Glutamatergic neuron (in vitro differentiated cells): ENCODE measurements at places on chromosomes 6 and 20.

- no peak for DNase-seq
Measured at GRCh38 chr6:166514196-166514595, 72.3 kb downstream of the RAMACL start.

DNA sequence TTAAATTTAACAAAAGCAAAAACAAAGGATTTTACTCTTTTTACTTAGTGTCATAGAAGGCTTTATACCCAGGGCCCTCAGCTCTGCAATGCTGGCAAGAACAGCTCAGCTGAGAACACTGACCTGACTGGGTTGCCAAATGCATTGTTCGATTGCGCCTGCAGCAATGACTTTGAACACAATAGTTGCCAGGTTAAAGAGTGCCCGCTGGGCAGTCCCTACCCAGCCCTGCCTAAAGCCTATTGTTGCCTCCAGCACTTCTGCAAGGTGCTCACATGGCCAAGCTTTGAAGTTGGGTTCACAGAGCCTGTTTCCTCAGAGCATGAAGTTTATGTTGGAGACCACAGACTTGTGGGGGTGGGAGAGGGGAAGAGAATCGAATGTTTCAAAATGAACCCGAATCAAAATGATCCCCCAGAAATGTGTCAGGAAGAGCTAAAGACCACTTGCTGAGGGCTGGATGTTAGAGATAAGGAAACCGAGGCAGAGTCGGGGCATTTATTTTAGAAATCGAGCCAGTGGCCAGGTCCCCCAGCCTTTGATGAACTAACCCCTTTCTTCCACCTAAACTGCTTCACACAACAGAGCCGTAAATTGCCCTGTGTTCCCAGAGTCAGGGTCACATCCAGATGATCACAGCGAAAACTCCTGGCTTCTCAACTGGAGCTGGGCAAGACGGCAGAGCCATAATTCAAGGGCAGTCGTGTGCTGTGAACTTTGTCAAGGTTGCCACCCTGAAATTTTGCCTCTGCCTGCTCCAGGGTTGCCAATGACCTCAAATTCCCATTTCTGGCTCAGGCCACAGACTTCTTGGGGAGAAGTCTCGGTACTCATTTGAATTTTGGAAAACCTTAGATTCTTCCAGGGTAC lies 55.0 kb downstream of the FOXA2 start:
- DNase-seq, result no peak

DNA sequence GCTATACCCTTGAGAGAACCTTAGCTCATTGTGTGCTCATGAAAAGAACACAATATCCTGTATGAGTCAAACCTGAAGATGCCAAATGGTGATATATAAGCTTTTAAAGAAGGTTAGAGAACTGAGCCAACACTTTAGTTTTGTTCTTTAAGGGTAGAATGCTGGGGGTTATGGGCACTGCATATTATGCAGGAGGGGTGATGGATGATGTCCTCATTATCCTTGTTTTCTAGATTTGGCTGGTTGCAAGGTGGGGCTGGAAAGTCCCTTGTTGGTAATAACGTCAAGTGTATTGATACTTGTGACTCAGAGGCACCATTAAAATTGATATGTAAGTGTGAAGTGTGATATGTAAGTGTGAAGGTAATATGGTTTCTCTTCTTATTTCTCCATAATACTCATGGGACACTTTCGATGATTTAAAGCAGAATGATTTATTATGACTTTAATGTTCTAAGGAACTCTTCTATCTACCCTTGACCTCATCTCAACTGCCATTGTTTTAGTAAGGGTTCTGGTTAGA lies 113.7 kb upstream of the DTNBP1 start:
- DNase-seq, result no peak

DNA sequence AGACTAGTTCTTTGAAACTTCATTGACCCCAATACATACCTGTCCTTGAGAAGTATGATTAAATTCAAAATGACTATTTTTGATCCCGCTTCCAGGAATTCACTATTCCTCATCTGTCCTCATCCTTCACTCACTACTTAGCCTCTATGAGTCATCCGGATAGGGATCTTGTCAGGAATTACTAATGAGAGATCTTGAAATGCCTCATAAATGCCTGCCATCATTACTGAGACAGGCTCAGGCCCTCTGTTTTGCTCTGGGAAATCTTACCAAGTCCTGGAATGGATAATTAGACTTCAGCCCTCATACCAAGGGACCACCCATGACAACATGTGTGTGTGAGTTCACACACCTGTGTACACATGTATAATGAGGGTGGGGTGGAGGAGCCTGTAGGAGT lies 2.8 kb upstream of the CYP24A1 start:
- no peak for DNase-seq

DNA sequence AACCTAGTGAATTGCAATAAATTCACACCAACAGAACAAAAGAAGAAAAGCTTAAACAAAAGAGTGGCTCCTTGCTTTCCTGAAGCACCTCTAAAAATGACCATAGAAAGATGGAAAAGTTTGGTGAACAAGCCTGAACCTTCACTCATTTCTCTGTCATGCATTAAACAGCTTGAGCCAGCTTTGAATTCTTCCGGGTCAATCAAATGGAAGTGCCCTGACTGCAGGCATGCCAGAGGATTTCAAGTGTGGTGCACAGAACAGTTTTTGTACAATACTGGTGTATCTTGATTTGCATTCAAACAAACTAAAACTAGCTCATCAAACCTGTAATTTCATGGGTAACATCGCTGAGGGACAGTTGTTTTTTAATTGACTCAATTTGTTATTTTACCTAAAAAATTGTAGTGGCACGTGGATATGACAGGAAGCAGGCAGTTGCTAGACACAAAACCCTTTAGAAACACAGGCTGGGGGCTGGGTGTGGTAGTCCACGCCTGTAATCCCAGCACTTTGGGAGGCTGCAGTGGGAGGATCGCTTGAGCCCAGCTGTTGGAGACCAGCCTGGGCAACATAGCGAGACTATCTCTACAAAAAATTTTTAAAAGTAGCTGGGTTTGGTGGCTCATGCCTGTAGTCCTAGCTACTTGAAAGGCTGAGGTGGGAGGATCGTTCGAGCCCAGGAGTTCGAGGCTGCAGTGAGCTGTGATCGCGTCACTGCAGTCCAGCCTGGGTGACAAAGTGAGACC lies 9.1 kb downstream of the CASS4 start:
- DNase-seq, result no peak

- peak; percentile 89 for DNase-seq
Measured at GRCh38 chr6:37483917-37484785, 15.5 kb downstream of the CCDC167 start.

DNA sequence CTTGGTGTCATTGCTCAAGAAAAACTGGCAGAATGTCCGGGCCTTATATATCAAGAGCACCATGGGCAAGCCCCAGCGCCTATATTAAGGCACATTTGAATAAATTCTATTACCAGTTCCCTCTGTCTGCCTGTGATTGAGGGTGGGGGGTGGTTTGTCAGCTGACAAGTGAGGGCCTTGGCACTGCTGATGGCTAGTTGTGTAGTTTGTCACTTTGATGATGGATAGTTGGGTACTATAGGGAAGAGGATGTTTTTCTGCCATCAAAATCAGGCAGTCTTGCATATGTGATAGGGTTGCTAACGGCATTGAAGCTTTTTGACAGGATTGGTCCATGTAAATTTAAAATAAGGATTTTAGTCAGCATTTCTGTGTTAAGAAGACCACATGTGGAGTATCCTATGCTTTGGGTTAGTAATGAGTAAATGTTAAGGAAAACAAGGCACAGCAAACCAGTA lies 2.5 kb downstream of the RPL10A start:
- no peak for DNase-seq

GRCh38 chr6:97150932-97151331 lies 132.1 kb downstream of the MMS22L start:
- DNase-seq, result no peak

- no peak for DNase-seq
Measured at GRCh38 chr6:54719131-54719530, 127.4 kb upstream of the FAM83B start.

- DNase-seq, result no peak
Measured at GRCh38 chr20:51004781-51005180, 18.1 kb downstream of the KCNG1 start.

- no peak for DNase-seq
Measured at GRCh38 chr20:53801609-53802370, 208.2 kb upstream of the ZNF217 start.

- DNase-seq, result no peak
Measured at GRCh38 chr20:23228912-23229311, 121.7 kb upstream of the NXT1 start.

DNA sequence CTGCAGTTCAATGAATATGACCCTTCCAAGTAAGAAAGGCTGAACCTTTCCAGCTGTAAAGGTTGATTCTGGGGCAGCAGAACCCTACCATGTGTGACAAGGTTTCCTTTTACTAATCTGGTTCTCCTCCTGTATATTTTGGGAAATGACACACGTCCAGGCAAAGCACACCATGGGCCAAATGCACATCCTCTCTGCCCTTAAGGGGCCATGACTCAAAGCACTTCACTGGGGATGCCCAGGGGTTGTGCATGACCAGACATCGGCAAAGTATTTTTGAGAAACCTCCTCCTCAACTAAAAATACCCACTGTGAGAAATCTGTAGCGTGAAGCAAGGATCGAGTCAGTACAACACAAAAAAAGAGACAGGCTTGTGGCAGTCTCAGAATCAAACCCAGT lies 174.7 kb downstream of the BACH2 start:
- DNase-seq, result no peak

GRCh38 chr6:134026597-134026996 lies 25.8 kb downstream of the SLC2A12 start:
- no peak for DNase-seq

DNA sequence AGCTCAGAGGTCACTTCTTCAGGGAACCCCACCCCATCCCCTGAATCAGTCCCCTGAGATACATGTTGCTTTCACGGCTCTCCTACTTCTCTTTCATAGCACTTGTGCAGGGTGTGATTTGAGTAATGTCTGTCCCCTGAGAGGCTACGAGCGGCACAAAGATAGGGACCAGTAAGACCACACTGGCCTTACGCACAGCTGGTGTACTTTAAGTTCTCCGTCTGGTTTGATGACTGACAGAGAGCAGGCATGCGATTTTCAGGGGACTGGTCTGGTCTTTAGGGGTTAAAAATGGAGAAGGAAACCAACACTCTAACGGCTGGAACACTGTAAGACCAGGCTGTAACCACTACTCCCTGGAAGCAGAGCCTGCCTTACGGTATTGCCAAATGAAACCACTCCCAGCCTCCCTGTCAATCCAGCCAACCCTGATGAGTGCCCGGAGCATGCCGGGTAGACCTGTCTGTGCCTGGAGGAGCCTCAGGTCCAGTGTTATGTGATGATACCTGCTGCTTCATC lies 47.1 kb downstream of the ELMO2 start:
- no peak for DNase-seq

DNA sequence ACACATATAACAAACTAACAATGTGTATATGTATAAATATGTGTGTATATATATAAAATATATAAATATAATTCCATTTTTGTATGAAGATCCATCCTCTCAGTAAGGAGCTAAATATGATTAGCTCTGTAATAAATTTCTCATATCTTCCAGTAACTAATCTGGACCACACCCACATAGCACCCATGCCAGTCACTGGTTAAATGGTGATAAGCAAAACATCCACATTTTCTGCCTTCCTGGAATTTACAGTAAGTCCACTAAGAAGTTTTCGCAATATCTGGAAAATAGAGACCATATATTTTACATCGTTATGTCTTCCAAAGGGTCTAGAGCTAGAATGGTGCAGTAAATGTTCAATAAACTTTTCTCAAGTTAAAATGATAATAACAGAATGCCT lies 151.5 kb upstream of the STMND1 start:
- no peak for DNase-seq

- no peak for DNase-seq
Measured at GRCh38 chr20:12886618-12887363, 122.0 kb upstream of the SPTLC3 start.

GRCh38 chr20:63093966-63094766 lies 87.4 kb upstream of the BHLHE23 start:
- DNase-seq, result peak; percentile 5

GRCh38 chr6:157184202-157185015 lies 138.9 kb downstream of the TMEM242 start:
- DNase-seq, result peak; percentile 78

DNA sequence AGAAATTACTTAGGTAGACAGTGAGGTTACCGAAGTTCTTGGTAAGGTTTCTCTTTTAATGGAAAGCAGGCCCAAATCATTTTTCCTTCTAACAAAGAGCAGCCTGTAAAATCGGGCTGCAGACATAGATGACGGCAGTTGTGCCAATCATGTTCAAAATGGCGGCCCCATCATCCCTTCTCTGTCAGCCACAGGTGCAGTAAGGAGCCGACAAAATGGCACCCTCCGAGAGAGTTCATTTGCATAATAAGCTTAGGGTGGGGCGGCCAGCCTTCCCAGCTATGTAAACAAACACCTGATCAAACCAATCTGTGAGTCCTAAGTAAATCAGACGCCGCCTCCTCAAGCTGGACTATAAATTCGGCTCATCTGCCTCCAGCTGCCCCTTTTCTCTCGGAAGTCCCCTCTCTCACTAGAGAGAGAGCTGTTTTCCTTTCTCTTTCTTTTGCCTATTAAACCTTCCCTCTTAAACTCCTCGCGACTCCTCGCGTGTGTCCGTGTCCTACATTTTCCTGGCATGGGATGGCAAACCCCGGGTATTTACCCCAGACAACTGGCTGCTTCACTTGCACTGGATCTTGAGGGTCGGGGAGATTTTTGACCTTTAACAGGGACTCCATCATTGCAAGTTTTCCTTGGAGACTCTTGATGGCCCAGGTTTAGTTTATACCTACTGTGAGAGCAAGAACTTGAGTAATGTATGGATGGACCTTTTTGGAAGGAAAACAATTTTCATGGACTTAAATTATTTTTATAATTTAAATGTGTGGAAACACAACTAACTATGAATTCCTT lies 8.9 kb upstream of the DDR1 start:
- no peak for DNase-seq

- DNase-seq, result no peak
Measured at GRCh38 chr20:59414936-59415623, 114.7 kb downstream of the EDN3 start.

GRCh38 chr6:167951781-167952511 lies 45.5 kb upstream of the KIF25 start:
- DNase-seq, result no peak

DNA sequence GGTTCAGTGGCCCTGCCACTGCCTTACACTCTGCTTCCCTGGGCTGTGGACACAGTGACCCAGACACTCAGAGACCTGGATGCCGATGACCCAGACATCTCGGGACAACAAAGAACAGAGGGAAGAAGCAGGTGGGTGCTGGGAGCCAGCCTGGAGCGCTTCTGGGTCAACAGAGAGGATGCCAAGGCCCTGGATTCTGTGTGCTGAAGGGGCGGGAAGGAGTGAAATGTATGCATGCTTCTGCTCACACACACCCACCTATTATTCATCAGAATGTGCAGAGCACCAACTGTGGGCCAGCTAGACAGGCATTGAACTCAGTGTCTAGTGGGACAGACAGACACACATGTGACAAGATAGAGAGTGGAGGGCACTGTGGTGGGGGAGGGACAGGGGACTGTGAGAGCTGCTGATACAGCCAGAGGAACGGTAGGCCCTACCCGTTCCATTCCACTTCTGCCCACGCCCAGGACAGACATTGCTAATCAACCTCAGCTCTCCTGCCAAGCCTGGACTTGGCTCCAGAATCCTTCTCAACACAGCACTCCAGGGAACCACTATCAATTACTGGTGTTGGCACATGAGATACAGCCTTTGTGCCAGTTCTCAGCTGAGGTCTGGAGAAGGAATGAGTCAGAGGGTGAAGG lies 20.2 kb downstream of the KCNK15 start:
- no peak for DNase-seq

GRCh38 chr6:145749632-145750031 lies 14.3 kb upstream of the EPM2A start:
- no peak for DNase-seq

- DNase-seq, result no peak
Measured at GRCh38 chr20:16624106-16624505, 50.9 kb upstream of the KIF16B start.
